ENCODE measurements at places on chromosomes 2 and 18.

DNA sequence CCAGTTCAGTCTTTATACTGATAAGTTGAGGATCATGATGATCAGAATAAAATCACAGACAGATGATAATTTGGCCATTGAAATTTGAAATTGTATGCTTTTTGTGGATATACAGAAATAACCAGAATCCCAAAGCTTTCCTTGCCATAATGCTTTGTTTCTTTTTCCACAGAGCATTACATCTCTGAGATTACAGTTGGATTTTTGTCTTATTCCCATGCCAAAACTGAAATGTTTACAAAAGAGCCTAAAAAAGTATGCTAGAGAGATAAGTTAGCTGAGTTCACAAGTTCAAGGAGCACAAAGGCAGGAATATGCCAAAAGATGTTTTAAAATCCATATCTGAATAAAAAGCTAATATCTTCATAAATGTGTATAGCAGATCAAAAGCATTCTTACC, 321.3 kb downstream of the PID1 start:
- DNase-seq, result no peak

GRCh38 chr2:126936219-126936723, 37.6 kb downstream of the TEX51 start:
- DNase-seq, result no peak

DNA sequence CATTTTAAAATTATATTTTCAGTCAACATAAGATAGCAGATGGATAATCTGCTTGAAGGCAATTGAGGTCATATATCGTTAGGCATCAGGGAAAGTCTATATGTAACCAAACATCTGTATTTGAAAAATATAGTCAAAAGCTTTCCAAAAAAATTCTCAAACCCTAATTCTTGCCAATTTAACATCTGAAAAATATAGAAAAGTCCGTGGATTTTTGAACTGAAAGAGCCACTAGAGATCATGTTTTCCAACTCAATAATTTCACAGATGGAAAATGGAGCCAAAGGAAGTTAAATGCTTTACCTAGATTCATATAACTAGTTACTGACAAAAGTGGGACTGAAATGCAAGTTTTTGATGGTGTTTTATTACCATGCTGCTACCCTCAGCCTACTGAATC, 185.1 kb upstream of the ZNF804A start:
- DNase-seq, result no peak

DNA sequence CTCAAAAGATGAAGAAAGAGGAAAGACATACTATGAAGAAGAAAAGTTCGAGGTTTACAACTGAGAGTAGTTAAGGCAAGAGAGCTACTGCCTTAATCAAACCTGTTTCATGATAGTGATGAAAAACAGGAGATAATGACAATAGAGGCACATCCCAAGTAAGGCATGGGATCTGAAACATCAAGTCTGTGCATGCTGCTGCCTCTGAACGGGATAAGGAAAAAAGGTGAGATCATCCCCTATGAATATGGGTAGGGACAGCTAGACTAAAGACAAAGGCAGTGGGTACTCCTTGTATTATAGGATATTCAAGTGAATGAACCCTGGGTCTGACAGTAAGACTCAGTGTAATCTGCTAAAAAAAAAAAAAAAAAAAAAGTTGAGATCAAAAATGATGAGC, 3.0 kb downstream of the EXOC6B start:
- no peak for DNase-seq

- DNase-seq, result no peak
Measured at GRCh38 chr2:240561325-240561971, 1.3 kb downstream of the DUSP28 start.

GRCh38 chr18:65544701-65545100, 206.1 kb upstream of the CDH7 start:
- DNase-seq, result no peak

DNA sequence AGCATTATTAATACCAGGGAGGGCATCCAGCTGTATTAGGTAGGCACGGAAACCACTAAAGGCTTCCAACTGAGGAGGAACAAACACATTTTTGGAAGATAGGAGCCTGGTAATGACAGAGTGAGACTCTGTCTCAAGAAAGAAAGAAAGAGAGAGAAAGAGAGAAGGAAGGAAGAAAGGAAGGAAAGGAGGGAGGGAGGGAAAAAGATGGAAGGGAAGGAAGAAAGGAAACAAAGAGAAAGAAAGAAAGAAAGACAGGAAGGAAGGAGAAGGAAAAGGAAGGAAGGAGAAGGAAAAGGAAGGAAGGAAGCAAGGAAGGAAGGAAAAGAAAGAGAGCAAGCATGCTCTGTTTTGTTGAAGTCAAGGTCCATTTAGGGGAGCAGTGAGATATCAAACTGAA, 103.8 kb upstream of the RFX8 start:
- no peak for DNase-seq

- no peak for DNase-seq
Measured at GRCh38 chr2:2796207-2796606, 465.1 kb upstream of the MYT1L start.

GRCh38 chr2:173164396-173164795, 88.8 kb downstream of the MAP3K20 start:
- DNase-seq, result no peak

DNA sequence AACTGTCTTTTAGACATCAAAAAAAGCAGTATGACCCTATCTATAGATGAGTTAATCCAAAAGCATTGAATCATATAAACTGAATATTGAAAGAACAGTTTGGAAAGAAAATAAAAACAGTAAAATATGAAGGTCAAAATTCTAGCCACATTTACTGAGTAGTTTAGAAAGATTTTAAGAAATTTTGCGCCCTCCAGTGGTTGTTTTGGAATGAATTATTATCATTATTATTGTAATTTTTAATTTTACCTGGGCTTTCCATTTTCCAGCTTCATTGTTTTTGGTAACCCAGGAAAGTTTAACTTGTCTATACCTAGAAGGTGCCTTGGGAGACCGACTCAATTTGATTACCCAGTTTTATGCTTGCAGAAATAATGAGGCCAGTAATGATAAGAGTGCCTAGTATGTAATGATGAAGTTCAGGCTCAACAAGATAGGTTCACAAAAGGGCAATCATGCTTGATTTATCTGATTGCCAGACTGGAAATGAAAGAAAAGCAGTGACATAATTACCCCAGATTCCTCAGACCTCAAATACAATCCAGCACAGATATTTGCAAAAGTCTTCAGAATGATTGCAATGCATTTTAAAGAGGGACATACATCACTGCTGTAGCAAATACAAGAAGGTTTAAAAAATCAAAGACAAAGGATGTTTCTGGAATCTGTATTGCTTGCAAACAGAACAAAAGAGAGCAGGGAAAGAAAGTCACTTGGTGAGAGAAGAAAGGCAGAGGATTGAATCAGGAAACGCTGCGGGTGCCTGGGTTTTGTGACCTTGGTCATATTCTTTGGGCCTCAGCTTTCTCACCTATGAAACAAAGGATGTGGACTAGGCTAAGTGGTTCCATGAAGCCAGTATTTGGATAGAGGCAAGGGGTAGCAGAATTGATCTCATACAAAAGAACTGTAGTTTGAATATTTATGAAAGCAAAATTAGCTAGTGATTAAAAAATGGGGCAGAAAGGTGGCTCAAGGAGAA, 153.8 kb downstream of the MAP2 start:
- DNase-seq, result no peak

DNA sequence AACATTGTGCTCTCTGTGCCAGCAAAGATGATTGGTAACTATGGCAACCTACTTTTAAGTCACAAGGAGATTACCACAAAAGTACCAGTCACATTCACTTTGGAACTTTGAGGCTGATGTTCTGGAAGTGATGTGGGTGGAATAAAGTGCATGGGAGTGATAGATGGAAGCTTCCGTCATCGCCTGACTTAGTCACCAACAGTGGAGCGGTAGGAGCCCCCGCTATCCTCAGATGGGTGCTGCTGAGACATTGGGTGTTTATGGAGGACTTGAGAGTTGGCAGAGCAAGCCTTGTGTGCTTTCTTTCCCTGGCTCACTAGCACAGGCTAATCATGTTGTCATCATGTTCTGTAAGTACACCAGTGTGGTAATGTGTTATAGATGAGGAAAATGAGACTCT, 4.6 kb downstream of the PPP1R7 start:
- DNase-seq, result peak; percentile 28

DNA sequence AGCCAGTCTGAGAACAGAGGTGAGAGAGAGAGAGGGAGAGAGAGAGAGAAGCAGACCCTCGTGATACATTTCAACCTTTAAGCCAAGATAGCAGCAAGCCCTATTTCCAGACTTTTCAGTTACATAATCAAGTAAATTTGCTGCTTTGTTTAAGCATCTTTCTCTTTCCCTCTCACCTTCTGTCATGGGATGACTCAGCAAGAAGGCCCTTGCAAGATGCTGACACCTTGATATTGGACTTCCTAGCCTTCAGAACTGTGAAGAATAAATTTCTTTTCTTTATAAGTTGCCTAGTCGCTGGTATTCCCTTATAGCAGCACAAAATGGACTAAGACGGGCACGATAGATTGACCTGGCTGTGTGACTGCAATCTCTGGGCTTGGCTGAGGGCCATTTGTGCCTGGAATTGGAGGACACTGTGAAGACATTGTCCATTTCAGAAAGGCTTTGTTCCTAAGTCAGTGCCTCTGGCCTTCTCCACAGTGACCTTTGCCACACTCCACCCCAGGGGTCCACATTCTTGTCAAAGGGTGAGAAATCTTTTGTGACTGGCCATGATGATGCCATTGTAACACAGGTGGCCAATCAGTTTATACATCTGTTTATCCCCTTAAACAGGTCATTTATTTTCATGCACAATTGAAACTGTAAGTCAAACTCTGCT, 51.3 kb upstream of the ITSN2 start:
- DNase-seq, result no peak

DNA sequence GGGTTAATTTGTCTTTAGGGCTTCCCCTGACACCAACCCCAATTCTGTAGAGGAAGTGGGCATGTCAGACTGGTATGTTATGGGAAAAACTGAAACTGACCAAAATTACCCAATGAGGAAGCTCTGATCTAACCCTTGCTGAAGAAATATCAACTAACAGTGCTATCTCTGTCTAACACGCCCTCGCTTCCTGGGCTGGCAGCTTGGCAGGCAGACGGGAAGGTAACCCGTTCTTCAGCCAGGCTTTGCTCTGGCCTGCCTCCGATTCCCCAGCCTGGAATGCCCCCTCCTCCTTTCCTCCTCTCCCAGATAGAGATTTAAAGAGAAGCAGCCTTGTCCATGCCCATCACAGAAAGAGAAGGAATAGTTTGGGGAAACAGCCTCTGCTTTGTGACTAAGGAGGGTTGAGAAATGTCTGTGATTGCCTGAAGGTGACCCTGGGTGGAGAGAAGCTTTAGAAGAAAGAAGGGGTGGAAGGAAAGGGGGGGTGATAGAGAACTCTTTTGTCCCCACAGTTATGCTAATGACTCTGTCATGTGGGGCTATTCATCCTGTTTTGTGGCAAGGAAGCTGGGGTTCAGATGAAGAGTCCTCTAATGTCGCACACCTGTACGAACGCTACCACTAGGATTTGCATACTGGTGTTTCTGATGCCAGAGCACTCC, 15.4 kb downstream of the HK2 start:
- DNase-seq, result no peak

- DNase-seq, result no peak
Measured at GRCh38 chr18:73461780-73462059, 593.9 kb upstream of the NETO1 start.
